Amygdala (tissue), 56 donors: ENCODE measurements at places on chromosomes 12 and 14.

- no peak for DNase-seq
Measured at GRCh38 chr12:119829439-119829838, 47.7 kb downstream of the CIT start.

DNA sequence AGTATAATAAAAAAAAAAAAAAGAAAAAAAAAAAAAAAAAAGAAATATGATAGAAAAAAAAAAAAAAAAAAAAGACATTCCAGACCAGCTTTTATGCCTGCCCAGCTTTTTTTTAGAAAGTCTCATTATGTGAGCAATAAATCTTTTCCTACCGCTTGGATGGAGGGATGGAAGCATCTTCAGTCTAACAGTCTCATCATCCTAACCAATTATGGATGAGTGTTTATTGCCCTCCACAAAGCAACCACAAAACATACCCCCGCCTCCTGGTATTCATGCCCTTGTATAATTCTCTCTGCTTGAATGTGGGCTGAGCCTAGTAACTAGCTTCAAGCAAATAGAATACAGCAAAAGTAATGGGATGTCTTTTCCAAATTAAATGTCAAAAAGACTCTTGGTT lies 33.7 kb upstream of the ADAMTS20 start:
- DNase-seq: no peak

DNA sequence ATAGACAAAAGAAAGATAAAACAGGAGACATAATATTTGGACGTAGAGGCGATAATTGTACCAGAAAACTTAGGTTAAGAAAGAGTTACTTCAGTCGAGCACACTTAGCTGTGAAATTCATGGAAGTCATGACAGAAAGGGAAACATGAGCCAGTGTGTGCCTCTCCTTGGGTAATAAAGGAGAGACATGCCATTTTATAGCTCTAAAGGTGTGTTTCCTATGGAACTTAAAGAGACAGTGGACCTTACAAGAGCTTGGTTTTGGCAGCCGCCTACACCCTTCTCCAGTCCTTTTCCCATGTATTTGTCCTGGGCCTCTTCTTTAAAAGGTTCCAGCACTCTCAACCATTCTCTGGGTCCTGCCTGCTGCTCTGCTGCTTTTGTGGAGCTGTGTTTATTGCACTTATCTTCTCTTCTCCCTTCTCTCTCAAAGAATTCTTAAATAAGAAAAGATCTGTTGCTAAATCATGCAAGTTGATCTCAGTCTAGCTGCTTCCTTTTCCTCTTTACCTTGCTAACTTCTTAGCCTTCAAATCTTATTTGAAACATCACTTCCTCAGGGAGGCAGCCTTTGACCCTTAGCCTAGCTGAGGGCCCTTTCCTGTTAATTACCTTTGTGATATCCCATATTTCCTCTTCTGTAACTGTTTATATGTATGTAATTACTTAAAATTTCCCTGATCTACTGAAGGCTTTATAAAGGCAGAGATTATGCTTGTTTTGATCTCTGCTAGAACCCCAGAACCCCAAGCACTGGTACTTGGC lies 81.8 kb upstream of the EVL start:
- no peak for DNase-seq

- DNase-seq: no peak
Measured at GRCh38 chr12:114920771-114921554, 237.0 kb upstream of the TBX3 start.

DNA sequence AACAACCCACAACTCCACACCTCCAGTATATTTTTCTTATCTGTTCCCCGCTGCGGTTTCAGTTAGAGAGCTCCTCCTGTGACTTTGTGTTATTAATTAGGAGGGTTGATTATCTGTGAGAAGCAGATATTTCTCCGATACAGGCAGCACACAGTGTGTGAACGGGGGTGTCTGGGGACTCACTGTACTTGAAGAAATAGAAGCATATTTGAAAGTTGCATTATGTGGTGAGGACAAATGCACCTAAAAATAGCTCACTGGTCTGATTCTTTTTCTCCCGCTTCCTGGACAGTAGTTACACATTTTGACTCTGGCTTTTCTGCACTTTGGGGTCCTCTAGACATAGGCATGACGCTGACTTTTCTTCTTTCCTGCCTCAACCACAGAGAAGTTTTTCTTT lies 277.7 kb downstream of the VRK1 start:
- DNase-seq: no peak

- no peak for DNase-seq
Measured at GRCh38 chr12:42673535-42673934, 84.0 kb upstream of the PRICKLE1 start.

- DNase-seq: no peak
Measured at GRCh38 chr14:51780741-51781140, 79.7 kb upstream of the GNG2 start.

- no peak for DNase-seq
Measured at GRCh38 chr12:95198914-95199313, 18.4 kb downstream of the FGD6 start.

DNA sequence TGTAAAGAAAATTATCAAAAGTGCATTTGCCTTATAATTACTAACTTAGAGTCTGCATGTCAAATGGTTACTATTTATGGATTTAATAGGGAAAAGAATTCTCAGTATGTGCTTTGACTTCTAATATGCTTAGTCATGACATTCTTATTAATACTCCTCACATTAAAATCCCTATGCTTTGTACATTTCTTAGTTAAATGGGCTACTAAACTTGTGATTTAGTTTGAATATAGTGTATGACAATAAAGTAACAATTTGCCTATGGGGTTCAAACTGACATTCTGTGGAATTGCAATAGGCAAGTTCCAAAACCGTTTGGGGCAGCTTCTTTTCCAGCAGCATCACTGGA lies 361.9 kb upstream of the TMTC1 start:
- no peak for DNase-seq

DNA sequence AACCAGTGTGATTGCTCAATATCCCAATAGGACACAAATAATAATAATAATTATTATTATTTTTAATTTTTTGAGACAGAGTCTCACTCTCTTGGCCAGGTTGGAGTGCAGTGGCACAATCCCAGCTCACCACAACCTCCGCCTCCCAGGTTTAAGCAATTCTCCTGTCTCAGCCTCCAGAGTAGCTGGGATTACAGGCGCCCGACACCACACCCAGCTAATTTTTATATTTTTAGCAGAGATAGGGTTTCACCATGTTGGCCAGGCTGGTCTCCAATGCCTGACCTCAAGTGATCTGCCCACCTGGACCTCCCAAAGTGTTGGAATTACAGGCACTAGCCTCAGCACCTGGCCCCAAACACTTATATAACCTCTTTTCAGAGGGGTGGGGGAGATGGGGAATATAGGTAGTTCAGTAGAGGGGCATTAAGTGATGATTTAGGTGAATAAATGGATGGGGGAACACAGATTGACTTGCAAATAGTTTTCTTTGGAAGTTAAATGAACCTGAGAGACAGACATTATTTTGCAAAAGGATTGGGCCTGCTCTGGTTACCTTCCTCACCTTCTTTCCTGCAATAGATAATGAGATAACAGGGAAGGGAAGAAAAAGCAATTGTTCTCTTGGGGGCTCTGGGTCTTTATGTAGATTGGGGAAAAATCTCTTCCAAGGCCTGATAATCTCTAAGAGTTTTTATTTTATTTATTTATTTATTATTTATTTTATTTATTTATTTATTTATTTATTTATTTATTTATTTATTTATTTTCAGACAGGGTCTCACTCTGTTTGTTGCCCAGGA lies 57.7 kb downstream of the RESF1 start:
- no peak for DNase-seq

DNA sequence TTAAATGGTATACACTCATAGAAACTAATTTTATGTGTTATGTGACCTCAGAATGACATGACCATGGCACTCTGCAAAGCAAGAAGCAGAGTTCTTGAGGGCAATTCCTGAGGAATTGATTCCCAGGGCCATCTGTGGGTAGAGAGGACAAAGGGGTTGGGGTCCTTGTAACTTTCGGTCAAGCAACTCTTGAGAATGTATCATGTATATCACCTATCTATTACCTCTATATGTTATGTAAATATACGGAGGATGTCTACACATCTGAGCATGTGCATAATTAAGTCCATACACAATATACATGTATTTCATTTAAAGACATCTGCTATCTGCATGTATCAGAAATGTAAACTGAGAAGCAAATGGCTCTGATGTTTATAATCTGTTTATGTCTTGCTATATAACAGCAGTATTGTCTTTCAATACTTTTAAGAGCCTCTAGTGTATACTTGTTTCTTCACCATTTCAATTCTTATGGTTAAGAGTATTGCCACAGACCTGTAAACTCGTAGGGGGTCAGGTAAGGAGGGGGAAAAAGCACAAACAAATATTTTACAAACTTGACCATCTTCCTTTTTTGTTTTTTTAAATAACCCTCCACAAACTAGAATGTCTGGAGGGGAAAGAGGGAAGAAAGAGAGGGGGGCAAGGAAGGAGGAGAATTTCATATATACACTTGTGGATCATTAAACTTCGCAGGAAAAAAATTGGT lies 4.5 kb downstream of the FOXA1 start:
- no peak for DNase-seq

DNA sequence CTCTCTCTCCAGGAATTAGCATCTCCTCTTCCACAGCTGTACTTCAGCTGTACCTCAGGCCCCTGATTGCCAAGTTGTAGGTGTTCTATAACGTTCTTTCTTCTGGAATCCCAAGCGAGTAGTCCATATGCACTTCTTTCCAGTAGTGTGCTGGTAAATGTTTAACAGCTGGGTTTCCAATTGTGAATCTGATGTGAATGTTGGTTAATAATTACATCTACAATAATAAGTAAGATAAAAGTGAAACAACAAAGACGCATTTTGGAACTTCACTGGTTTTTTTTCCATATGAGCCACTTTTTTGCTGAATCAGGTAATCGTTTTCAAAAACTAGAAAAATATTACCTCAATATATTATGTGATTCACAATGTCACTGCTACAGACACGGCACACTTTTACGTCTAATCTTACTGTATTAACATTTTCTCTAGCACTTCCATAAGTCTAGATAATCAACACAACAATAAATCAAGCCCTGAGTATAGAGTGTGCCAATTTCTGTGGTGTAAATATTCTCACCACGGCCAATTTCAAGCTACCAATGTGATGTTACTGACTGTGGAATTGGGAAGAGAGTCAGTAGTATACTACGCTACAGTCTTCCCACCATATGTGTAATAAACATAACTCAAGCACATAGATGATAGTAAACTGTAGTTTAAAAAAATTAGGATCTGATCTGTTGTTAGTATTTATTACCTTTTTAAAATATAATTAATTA lies 113.0 kb downstream of the ZFP36L1 start:
- no peak for DNase-seq

DNA sequence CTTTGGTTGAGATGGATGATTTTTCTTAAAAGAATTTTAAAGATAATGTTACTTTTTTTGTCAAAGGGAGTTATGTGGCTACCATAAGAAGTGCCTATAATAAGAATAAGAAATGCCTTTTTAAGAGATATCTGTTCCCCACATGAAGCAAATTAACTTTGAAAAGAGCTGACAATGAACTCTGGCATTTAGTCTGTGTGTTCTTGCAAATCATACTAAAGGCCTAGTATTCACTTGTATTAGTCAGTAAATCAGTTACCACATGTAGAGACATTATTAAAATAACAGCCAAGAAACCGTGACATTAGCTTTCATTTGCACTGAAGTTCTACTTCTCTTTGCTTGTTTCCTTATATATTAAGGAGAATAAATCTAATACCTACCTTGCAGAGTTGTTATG lies 296.3 kb downstream of the CCDC91 start:
- DNase-seq: no peak

DNA sequence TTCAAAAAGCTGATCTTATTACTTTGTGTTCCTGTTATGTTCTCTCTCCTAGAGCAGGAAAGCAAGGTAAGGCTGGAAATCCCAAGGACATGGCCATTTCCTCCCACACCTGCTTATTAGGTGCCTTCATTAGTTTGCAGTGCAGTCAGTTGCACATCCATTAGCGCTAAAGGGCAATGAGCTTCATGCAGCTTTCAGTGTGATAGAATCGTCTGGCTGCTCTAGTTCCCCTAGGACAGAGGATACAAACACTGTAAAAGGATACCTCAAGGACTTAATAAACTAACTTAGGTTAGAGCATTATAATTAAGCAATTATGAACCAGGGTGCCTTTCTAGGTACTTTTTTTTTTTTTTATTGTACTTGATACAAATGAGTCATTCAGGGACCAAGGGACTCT lies 21.1 kb downstream of the TMEM117 start:
- DNase-seq: no peak

- no peak for DNase-seq
Measured at GRCh38 chr12:100504804-100505203, 31.1 kb downstream of the NR1H4 start.

- no peak for DNase-seq
Measured at GRCh38 chr14:63605041-63605532, 36.6 kb downstream of the WDR89 start.

DNA sequence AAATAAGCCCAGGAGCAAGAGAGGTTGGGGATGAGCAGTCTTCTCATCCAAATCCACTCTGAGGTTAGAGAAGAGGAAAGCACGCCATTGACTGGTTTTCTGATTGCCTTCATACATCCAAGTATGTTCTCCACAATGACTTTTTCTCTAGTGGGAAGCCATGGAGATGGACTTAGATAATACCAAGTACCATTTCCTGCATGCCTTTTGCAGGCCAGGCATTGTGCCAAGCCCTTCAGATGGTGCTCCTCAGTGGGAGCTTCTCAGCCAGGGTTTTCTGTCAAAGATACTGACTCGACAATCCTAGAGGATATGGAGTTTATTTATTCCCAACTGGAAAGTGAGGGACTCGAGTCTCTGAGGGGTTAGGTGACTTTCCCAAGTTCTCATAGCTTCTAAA lies 218.0 kb downstream of the ZFP36L1 start:
- DNase-seq: no peak

- no peak for DNase-seq
Measured at GRCh38 chr14:57274551-57274950, 5.8 kb downstream of the AP5M1 start.

GRCh38 chr12:7131502-7131866 lies 1.3 kb downstream of the CLSTN3 start:
- DNase-seq: no peak

DNA sequence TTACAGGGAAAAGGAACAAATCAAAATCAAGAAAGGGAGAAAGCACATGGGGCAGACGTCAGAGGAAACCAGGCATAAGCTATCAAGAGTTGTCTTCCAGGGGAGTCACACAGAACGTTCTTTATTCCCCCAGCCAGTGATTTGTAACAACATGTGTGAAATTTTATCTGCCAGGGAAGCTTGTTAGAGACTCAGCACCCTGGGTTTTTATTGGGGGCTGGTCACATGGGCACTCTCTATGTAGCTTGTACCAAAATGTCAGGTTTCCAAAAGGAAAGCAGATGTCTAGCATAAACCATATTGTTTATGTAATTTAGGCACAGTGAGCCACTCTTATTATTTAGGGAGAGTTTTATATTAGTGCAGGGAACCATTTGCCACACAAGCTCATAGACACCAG lies 440.4 kb upstream of the DCN start:
- DNase-seq: no peak

DNA sequence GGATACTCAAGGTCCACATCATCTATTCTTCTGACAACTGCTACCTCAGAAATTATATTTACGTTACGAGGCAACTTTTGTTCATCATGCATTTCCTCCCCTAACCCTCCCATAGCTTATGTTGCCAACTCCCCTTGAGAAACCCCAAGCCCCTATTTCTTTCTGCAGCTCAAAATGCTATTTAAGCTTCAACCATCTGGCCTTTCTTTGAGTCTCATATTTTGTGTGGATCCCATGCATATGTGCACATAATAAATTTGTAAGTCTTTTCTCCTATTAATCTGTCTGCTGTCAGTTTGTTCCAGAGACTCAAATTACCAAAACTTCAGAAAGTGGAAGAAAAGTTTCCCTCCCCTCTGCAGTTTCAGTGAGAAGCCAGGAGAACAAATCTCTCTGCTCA lies 444.1 kb downstream of the TRHDE start:
- no peak for DNase-seq

GRCh38 chr12:54126696-54127537 lies 61.9 kb downstream of the SMUG1 start:
- peak; percentile 11 for DNase-seq
